ENCODE measurements at places on chromosomes 2 and 18.

GRCh38 chr2:66164470-66164869 is 270.5 kb upstream of the MEIS1 start:
- DNase-seq: no peak

GRCh38 chr2:159562248-159562647 is 54.1 kb downstream of the BAZ2B start:
- DNase-seq: peak; percentile 46

GRCh38 chr2:166293984-166294383 is 81.8 kb downstream of the SCN9A start:
- peak; percentile 4 for DNase-seq

DNA sequence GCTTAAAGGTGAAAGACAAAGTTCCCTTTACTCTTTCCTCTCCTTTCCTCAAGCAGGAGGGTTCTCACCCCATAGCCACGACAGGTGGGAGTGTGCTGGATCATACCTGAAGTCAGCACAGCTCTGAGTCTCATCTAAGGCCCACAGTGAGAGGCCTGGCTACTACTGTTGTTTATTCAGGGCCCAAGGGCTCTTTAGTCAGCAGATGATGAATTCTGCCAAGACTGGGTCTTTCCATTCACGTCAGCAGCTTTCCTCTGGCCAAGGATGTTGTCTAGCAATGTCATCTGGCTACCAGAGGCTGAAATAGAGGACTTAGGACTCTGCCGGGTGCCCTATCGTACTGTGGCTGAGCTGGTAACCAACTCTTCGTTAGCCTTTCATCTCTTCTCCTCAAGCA is 308.4 kb upstream of the THUMPD2 start:
- peak; percentile 71 for DNase-seq

GRCh38 chr2:240153418-240153817 is 13.0 kb upstream of the OTOS start:
- no peak for DNase-seq

GRCh38 chr18:10840743-10841142 is 308.6 kb downstream of the PIEZO2 start:
- DNase-seq: peak; percentile 3

DNA sequence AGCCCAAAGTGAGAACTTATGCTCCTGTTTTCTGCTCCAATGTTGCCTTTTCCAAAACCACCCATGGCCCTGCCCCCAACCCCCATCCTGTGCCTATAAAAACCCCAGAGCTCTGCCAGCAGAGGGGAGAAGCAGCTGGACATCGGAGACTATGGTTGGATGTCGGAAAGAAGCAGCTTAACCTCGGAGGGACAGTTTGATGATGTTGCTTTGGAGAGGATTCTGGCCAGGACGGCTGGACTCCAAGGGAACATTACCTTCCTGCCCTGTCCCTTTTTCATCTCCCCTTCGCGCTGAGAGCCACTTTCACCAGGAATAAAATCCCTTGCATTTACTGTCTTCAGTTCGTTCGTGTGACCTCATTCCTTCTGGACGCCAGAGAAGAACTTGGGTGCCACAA is 158.4 kb downstream of the PTPRM start:
- DNase-seq: no peak

DNA sequence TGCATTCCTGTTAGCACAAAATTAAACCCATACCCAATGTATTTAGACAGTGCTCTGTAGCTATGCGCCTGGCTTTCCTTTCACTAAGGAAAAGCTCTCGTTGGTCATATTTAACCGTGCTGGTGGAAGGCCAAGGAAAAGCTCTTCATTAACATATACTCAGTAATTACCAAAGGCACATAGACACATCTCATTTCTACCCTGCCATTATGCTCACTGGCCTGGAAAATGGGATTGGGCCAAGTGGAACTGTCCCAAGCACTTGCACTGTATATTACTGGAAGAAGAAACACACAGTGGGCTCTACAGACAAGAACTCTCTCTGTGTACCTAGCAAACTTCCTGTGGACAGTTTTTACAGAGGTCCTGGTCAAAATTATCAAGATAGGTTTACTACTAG is 274.4 kb downstream of the ERBB4 start:
- DNase-seq: no peak

DNA sequence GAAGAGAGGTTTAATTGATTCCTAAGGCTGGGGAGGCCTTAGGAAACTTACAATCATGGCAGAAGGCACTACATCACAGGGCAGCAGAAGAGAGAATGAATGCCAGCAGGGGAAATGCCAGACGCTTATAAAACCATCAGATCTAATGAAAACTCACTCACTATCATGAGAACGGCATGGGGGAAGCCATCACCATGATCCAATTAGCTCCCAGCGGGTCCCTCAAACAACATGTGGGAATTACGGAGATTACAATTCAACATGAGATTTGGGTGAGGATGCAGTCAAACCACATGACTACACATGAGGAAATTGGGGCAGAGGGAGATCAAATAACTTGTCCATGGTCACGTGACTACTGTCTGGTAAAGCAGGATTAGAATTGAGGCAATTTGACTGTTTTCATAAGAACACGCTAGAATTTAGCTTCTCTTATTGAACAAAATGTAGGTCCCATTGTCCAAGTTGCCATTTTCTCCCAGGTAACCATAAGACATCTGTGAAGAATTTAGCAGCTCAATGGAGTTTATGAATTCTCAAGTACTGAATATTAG is 445.1 kb upstream of the CDH20 start:
- DNase-seq: no peak

- no peak for DNase-seq
Measured at GRCh38 chr2:14143435-14143834, 489.1 kb upstream of the LRATD1 start.

GRCh38 chr18:58362027-58362575 is 266.8 kb downstream of the ALPK2 start:
- DNase-seq: peak; percentile 94

DNA sequence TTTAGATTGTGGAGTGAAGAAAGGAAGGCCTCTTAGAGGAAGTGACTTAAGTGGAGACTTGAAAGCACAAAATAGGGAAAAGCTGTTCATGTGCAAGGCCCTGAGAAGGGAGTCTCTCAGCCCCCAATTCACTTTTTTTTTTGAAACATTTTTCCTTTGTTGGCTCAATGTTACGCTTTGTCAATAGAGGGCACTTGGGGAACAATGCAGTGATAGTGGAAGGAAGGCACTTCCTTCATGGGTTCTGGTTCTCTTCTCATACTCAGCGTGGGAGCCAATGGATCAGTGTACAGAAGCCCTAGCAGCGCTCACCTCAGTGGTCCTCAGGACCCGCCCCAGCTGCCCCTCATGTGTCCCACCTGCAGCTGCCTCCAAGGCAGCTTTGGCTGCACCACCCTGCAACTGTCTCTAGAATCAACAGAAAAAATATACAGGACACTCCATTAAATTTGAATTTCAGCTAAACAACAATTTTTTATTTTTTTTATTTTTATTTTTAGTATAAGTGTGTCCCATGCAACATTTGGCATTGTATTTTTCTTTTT is 8.6 kb upstream of the C2orf42 start:
- no peak for DNase-seq

DNA sequence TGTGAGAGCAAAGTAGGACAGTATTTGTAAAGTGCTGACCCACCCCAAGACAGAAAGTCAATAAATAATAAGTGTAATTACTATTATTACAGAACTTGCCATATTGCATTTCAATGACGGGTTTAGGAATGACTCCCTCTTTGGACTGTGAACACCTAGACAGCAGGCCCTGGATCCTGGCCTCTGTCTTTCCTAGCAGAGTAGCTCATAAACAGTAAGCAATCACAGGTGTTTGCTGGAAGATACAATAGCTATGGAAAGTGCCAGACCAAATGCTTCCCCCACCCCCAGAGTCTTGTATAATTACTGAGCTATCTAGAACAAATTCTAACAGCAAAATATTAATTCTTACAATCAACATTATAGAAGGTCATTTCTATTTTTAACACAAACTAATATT is 20.1 kb upstream of the MYO1B start:
- DNase-seq: no peak
